ENCODE measurements at places on chromosomes 6 and 20. TPM values are rescaled to one million over a fixed set of nuclear protein-coding genes. Genes with fewer than 3 reads are reported as not detected.

- ATAC-seq: no peak
Measured at GRCh38 chr6:30029588-30029987, 31.5 kb upstream of the POLR1H start.

DNA sequence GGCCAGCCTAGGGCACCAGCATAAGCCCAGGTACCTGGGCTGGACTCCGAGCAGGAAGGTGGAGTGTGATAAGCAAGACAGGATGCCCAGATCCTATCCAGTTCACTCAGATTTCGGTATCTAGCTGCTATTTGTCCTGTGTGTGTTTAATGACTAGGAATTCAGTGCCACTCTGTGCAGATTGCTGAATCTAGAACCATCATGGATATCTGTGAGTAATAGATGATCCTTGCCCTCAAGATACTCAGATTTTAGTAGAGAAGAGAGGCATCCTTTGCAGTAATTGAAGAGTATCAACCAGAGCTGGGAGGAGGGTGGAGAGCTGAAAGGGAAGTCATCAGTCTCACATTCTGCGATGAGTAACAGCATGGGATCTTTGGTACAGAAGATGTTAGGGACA, 155.0 kb upstream of the ARID1B start:
- ATAC-seq: no peak

- peak; percentile 56 for ATAC-seq
Measured at GRCh38 chr6:135145063-135145800, 35.9 kb upstream of the MYB start.

DNA sequence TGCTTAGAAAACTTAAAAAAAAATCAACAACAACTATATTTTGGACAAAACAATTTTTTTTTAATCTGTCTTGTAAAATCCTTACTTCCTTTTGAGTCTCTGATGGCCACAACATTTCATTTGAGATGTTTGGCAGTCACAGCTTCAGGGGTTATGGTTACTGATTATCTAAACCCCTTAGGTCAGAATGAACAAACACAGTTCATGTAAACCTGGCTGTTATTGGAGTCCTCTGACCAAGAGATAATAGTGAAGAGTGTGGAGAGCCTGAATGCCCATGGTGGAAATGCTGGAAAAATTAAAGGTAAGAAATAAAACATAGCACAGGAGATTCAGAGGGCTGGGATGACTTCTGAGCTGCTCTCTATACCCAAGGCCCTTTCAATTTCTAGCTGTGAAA, 38.2 kb downstream of the TMX4 start:
- no peak for ATAC-seq

DNA sequence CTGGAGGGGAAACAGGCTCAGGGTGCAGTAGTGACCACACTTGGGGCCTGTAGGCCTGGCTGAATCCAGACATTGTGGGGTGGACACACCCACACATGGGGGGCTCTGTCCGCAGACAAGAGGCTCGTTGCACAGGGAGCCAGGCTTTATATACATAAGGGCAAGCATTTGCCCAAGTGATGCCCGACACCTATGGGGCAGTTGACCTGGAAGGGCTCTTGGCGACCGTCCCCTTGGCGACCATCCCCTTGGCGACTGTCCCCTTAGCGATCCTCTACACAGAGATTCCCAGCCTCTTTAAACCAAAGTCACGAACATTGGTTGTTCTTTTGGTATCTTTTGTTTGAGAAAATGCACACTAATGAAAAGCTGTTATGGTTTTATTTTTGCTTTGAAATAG, 2.7 kb downstream of the TOX2 start:
- no peak for ATAC-seq

The GRM4 gene
- total RNA-seq: not detected

DNA sequence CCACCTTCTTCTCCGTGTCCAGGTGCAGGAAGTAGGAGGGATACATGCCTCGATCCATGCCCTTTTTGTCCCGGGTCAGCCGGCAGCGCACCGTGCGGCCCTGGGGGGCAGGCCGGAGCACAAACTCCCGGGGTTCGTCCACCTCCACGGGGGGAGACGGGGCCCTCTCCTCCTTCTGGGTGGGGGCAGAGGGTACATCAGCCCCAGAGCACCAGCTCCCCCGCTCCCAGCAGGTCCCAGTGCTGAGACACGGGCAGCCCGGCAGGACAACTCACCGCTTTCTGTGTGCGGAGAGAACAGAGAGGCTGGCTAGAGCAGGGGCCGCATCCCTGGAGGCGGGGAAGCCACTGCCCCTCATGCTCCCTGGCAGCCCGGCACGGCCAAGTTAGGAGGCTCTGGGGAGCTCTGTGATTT, 6.7 kb downstream of the TULP1 start:
- peak; percentile 18 for ATAC-seq

- no peak for ATAC-seq
Measured at GRCh38 chr6:63790334-63790733, 154.7 kb downstream of the PHF3 start.

DNA sequence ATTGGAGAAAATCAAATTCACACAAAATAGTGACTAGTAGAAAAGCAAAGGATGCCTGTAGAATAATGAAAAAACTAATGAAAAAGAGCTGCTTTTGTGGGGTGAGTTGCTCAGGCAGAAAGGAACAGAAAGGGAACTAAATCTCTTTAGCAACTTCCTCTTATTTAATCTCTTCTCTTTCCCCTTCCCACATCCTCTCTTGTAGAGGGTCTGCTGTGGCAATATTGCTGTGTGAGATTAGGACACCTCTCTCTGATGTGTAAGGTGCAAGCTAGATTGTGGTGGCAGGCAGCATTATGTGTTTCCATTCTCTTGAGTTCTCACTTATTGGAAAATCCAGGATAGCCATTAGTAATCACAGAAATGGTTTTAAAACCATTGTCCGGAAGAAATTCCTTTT, 49.7 kb downstream of the SYNE1 start:
- no peak for ATAC-seq

The ABHD16B gene
- total RNA-seq: not detected

GRCh38 chr6:137944793-137945498, 77.9 kb downstream of the TNFAIP3 start:
- ATAC-seq: peak; percentile 69

GRCh38 chr6:45512717-45513116, 135.0 kb upstream of the SUPT3H start:
- no peak for ATAC-seq

DNA sequence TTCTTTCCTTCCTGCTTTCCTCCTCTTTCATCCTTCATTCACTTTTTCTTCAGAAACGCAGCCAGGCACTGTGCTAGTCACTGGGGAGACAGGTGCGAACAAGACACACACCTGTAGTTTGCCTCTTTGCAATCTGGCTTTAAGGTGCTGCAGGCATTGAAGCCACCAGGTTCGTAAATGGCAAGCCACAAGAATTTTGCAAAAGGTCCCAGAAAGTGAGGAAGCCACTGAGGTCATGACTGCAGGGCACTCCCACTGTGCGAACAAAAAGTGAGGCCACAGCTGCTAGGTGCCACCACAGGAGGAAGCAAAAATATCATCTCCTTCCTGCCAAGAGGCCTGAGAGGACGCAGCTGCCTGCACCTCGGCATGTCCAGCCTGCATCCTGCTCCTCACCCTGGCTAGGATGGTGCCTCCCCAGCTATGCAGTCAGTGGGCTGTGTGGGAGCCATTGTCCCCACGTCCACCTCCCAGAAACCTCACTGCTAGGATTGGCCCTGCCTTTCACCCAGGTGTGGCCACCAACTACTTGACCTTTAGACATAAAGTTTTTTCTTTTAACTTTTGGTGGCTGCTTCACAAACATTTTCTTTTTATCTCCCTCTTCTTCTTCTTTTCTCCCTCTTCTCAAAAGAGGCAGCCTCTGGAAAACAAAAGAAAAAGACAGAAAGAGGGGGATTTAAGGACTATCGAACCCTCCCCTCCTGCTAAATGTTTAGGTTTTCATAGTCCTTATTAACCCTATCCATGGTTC, 230.8 kb downstream of the BCAS1 start:
- ATAC-seq: peak; percentile 67

The BTN1A1 gene
- not detected for total RNA-seq

- ATAC-seq: no peak
Measured at GRCh38 chr6:118663993-118664985, 12.9 kb upstream of the CEP85L start.

- ATAC-seq: no peak
Measured at GRCh38 chr6:23081701-23082100, 512.3 kb downstream of the HDGFL1 start.

- no peak for ATAC-seq
Measured at GRCh38 chr6:82739303-82739702, 326.3 kb downstream of the UBE3D start.

DNA sequence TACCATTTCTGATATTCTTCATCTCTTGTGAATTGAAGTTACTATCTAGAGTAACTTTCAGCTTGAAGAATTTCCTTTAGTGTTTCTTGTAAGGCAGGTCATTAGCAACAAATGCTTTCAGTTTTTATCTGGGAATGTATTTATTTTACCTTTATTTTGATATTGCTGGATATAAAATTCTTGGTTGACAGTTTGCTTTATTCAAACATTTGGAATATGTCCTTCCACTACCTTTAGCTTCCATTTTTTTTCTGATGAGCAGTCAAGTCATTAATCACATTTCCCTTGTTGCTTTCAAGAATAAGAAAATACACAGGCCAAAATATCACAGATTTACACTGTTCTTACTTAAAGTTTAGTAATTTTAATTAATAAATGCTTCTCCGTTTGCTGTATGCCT, 5.7 kb upstream of the NELFCD start:
- ATAC-seq: no peak

The ADGRF5 gene
- 2.5 TPM for total RNA-seq

The C20orf144 gene
- total RNA-seq: not detected

DNA sequence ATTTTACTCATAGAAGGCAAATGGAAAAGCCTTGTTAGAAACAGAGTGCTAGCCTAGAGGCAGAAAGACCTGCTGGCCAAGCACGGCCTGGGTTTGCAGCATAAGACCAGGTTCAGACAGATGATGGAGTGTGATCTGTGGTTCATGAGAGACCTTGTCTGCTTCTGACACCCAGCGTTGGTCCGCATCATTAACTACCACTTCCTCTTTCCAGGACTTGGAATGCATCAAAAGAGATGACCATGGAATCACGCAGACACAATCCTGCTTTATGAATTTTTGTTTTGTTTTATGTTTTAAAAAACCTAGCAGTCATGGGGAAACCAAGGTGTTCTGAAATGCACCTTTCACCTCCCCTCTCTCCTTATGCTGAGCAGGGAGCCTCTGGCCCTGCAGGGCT, 76.8 kb upstream of the SYNDIG1 start:
- no peak for ATAC-seq

DNA sequence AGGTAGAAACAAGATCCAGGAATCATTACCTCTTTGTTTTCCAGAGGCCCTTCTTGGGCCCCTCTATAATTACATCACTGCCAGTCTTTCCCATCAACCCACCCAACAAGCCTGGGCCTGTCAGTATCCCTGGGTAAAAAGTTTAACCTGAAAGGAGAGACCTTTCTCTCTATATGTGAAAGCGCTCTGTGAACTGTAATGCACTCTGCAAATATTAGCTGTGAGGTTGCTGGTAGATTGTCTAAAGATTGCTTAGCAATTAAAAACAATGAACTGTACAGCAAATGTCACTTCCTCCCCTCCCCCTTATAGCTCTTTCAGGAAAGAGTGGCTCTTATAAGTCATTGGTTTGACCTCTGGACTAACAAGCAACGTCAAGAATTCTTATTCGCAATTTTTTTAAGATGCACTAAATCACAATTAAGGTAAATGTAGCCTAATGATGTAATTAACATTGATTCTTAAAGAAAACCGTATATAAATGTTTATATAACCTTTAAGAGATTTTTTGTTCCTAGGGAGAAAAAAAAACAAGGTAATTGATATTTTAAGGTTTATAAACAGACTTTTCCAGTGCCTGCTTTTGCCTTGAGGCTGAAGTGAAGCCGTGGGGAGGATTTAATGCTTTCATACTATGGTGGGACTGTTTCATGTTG, 18.4 kb downstream of the ECT2L start:
- ATAC-seq: no peak

GRCh38 chr20:18728870-18729224, 84.7 kb upstream of the SCP2D1 start:
- ATAC-seq: no peak

The FILIP1 gene
- total RNA-seq: 0.60 TPM

The TP53INP2 gene
- 34.1 TPM for total RNA-seq

DNA sequence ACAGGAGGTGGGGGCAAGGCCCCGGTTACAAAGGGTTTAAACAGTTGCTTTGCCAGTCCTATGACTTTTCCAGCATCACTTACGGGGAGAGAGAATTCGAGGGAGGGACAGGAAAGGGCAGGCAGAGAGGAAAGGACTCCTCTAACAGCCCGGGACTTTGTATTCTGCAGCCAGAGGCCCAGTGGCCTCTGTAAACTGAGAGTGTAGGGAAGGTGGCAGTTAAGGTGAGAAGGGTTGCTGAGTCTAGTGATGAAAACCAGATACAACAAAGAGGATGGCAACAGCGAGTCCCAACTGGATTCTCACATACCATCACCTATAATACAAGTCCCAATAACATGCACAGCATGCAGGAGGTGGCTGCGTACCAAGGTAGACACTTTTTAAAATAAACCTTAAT, 13.5 kb downstream of the PLAGL2 start:
- no peak for ATAC-seq
